Neural progenitor cell (in vitro differentiated cells): ENCODE measurements at places on chromosomes 5 and 9. TPM values are rescaled to one million over a fixed set of nuclear protein-coding genes. Genes with fewer than 3 reads are reported as not detected.
A peak's percentile ranks its signal among the peaks of the same experiment; 100 is the strongest.

The EQTN gene
- total RNA-seq, result 2.0 and 3.4 TPM in 2 replicates

The CRB2 gene
- 18.5 and 70.7 TPM in 2 replicates for total RNA-seq

The RGS7BP gene
- total RNA-seq, result 0.43 and 1.4 TPM in 2 replicates

The TEX48 gene
- total RNA-seq, result not detected in 2 replicates

DNA sequence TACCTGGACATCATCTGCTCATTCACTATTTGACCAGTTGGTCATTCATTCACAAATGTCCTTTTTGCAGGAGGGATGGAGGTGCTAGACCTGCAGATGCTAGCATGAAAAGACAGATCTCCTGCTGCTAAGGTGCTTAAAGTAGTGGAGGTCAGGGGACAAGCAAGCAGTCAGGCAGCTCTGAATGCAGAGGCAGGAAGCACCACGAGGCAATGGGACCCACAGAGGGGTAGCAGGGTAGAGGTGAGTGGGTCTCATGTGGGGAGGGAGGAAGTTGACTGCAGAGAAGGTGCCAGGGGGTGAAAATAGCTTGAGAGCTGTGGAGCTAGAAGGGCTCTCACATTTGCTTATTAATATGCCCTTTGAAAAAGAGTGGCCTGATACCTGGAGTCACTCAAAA, 25.2 kb downstream of the FXN start:
- no peak overlapping the region for H3K4me3 ChIP-seq
- no peak for DNase-seq
- H3K4me1 ChIP-seq, result no peaks in the 10 kb centered on the region
- no peak overlapping the region for H3K27ac ChIP-seq
- H3K27me3 ChIP-seq, result no peaks in the 10 kb centered on the region

GRCh38 chr9:96599298-96599697, 20.3 kb downstream of the CDC14B start:
- H3K4me1 ChIP-seq, result no peaks in the 10 kb centered on the region
- DNase-seq, result no peak
- H3K27ac ChIP-seq, result no peak overlapping the region
- no peaks in the 10 kb centered on the region for H3K36me3 ChIP-seq
- no peak overlapping the region for H3K4me3 ChIP-seq
- H3K27me3 ChIP-seq, result no peaks in the 10 kb centered on the region

DNA sequence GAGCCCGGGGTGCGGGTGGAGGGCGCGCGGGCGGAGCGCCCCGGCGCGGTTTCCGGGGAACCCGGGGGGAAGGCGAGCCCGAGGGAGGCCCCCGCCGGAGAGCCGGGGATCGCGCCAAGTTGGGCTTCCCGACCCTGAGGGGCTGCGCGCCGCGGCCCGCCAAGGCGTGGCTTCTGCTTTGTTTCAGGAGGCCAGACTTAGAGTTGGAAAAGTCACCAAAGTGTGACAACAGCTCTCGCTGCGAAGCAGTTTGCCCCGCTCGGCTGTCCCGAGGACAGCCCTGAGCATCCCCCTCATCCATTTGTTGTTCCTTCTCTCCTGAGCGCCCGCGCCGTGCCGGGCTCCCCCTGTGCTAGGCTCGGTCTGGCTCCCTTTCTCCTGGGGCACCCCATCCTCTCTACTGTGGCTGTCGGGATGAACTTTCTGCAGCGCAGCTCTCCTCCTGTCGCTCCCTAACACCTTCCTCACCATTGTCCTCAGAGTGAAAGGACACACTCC, 410 bp downstream of the GLIPR2 start:
- peaks cover 15% of the 10 kb centered on the region for H3K4me1 ChIP-seq
- H3K27ac ChIP-seq, result no peak overlapping the region
- peak overlapping the region; percentile 84 for H3K4me3 ChIP-seq
- H3K27me3 ChIP-seq, result peaks cover 58% of the 10 kb centered on the region
- peak; percentile 51 for DNase-seq

DNA sequence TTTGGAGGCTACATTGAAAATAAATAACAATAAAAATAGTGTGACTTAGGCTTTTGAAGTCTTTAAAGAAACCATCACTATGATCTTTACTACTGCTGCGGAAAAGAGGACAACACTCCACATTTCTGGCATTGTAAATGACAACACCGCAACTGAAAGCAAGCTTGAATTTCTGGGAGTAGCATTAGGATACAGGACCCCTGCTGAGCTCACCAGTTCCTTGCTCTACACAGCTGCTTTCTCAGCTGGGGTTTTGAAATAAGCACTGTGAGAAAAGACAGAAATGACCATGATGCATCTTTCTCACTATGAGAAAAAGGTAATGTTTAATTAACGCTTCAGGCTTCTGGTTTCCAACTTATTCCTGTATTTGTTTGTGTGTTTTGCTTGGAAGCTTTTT, 168.0 kb downstream of the TAF11L14 start:
- no peak overlapping the region for H3K4me3 ChIP-seq
- no peaks in the 10 kb centered on the region for H3K36me3 ChIP-seq
- peak; percentile 81 for DNase-seq
- no peaks in the 10 kb centered on the region for H3K27me3 ChIP-seq

GRCh38 chr5:132381614-132382013, 12.1 kb downstream of the SLC22A5 start:
- no peaks in the 10 kb centered on the region for H3K4me1 ChIP-seq
- H3K27ac ChIP-seq, result no peak overlapping the region
- no peak overlapping the region for H3K4me3 ChIP-seq
- no peaks in the 10 kb centered on the region for H3K36me3 ChIP-seq

DNA sequence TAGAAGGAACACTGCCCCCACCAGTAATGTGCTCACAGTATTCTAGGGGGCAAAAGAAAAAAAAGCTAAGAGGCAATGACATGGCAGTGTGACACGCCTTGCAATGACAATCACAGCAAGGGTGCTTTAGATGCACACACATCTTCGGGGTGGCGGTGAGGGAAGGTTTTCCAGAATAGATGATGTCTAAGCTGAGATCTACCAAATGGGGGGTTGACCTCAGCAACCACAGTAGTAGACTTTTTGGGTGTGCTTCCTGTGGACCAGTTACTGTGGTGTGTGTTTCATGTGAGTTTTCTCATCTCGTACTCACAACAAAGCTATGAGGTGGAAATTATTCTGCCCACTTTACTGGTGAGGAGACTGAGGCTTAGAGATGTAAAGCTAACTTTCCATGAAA, 10.2 kb upstream of the IL12B start:
- no peak overlapping the region for H3K27ac ChIP-seq
- no peak for DNase-seq
- no peaks in the 10 kb centered on the region for H3K4me1 ChIP-seq
- no peak overlapping the region for H3K4me3 ChIP-seq
- H3K36me3 ChIP-seq, result no peaks in the 10 kb centered on the region

GRCh38 chr5:3027185-3027865, 275.8 kb upstream of the IRX2 start:
- H3K4me3 ChIP-seq, result no peak overlapping the region
- no peak overlapping the region for H3K27ac ChIP-seq
- no peaks in the 10 kb centered on the region for H3K4me1 ChIP-seq
